ENCODE measurements at places on chromosomes 7 and 10.

DNA sequence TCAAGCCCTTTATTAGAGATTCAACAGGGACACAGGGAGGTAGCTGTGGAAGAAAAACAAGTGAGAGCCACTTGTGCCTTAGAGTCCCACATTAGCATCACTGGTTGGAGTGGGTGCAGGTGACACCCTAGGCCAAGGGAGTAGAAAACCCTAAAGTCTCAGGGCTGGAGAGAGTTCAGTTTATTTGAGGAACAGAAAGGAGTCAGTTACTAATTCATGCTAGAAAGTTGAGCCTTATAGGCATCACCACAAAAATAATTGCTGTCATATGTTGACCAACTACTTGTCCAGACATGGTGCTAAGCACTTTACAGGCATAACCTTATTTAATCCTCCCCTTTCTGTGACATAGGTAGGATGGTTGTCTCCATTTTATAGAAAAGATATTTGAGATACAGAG, 20.9 kb upstream of the ACSL5 start:
- DNase-seq, result no peak

- DNase-seq, result no peak
Observed at GRCh38 chr10:126270111-126270510, 118.2 kb downstream of the ADAM12 start.

DNA sequence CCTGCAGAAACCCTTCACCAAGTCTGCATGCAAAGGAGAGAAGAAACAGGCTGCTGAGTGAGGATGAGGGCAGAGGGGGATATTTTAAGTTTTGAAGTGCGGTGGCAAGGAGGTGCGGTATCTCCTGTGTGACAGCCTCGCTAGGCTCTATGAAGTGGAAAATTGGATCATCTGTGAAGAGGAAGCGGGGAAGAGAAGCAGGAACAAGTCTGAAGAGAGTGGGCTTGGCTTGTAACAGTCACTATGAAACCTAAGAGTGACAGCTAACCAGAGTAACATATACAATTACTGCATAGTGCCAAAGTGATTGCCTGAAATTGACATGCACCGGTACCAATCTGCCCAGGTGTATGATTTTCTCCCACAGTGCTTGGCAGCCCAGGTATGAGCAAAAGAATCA, 287.5 kb upstream of the KLF14 start:
- no peak for DNase-seq

- no peak for DNase-seq
Observed at GRCh38 chr7:17622451-17622850, 317.8 kb downstream of the SNX13 start.

DNA sequence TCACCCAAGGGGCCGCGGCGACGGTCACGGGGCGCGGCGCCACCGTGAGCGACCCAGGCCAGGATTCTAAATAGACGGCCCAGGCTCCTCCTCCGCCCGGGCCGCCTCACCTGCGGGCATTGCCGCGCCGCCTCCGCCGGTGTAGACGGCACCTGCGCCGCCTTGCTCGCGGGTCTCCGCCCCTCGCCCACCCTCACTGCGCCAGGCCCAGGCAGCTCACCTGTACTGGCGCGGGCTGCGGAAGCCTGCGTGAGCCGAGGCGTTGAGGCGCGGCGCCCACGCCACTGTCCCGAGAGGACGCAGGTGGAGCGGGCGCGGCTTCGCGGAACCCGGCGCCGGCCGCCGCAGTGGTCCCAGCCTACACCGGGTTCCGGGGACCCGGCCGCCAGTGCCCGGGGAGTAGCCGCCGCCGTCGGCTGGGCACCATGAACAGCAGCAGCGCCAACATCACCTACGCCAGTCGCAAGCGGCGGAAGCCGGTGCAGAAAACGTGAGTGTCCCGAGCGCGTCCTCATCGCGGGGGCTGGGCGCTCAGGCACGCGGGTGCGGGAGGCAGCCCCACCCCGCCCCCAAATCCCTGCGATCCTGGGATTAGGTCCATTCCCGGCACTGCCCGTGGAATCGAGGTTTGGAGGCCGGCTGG, 509 bp downstream of the AHR start:
- DNase-seq, result no peak

GRCh38 chr10:121942749-121943416, 15.1 kb upstream of the ATE1 start:
- no peak for DNase-seq

DNA sequence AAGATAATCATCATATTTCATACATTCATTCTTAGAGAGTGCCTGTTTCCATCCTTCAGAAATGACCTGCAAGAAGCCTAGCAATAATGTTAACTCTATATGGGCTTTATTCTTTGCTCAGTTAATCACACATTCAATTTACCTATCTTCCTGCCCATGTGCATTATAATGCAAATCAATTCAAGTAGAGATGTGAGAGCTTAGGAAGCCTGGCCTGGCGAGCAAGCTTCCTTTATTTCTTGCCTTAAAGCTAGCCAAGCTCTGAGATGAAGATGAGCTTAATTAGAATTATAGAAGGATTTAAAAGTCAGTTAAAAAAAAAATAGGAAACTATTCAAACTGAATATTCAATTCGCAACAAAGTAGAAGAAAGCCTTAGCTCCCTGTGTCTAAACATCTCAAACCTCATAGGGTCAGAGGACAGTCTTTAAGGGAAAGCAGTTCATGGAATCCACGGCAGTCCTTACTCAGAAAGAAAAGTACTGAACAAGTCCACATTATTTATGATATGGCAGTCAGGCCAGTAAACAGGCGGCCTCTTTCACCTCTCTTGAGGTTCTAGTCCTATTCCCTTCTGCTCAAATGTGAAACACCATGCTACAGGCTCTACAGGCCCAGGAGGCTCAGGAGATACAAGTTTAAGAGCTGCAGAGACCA, 214.1 kb downstream of the TFEC start:
- no peak for DNase-seq

- DNase-seq, result peak; percentile 34
Observed at GRCh38 chr7:101094791-101095375, 9.6 kb downstream of the TRIM56 start.

DNA sequence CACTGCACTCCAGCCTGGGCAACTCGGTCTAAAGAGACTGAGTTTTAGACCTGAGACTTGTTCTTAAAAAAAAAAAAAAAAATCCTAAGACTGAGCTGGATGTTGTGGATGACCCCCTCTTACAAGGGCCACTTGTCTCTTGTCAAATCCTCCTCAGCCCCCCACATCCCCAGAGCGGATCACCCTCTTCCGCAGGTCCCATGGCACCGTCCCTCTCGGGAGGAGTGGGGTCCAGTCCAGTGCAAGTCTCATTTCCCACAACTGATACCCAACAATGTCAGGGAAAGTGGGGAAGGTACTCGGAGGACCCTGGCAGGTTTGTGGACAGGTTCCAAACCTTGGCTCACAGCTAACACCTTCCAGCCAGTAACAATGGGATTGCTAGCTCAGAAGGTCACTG, 100.3 kb downstream of the ELFN1 start:
- DNase-seq, result no peak

- DNase-seq, result no peak
Observed at GRCh38 chr10:130894471-130894870, 417.1 kb downstream of the TCERG1L start.

DNA sequence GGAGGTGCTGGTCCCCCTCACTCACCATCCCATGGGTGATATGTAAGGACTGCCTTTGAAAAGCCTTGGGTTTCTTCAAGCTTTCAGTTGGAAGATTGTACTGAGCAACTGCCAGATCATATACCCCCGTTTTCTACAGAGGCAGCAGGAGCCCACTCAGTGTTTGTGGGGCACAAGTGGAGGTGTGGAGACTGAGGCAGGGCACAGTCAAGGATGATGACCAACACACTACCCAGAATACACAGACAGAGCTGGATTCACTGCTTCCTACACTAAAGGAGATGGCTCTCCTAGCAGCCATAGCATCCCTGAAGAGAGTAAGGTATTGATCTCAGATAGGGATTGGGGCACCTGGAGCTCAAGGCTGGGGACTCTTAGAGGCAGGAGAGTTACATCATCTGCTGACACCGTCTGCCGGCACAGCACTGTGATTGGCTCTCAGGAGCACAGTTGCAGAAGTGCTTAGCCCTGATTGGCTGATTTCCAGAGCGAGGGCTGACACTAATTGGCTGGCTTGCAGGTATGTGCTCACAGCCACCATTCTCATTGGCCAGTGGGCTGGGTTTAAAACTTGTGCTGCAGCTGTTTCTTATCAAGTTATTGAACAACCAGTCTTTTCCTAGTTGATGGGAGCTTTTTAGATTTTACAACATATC, 77.9 kb upstream of the PFKP start:
- no peak for DNase-seq

GRCh38 chr7:157551325-157552070, 214.7 kb downstream of the DNAJB6 start:
- no peak for DNase-seq

DNA sequence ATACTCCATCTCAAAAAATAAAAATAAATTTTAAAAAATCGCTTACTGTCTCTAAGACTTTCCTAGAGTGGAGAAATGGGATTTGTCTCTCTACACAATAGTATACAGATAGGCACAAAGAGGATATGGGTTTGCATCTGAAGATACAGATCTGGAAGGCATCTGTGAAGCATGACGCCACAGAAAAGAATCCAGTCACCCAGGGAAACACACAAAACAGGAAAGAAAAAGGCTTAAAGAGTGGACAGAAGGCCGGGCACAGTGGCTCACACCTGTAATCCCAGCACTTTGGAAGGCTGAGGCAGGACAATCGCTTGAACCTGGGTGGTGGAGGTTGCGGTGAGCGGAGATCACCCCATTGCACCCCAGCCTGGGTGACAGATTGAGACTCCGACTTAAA, 61.3 kb downstream of the SKIDA1 start:
- DNase-seq, result no peak

DNA sequence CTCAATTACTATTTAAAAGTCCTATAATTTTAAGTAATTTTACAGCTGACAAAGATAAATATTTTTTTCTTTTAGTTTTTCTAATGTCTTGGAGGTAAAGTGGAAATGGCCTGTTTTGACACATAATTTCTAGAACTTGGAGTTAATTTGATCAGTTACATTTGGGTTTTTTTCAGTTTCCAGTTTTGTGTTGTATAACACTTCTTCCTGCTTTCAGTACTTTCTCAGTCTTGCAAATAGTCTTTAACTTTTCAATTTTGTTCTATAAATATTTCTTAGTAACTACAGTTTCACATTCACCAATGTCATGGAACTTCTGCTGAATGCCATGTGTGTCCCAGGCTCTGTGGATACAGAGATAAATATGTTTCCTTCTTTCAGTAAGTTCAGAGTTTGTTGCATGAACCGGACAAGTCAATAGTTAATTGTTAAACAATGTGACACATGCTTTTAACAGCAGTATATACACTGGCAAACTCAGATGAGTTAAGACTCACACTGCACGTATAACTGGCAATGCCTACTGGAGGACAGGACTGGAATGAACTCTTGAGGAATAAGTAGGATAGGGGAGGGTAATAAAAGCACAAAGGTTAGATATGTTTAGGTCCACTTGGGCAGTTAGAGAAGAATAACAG, 4.6 kb downstream of the SHOC2 start:
- no peak for DNase-seq

GRCh38 chr10:1149793-1150637, 93.8 kb downstream of the WDR37 start:
- no peak for DNase-seq

DNA sequence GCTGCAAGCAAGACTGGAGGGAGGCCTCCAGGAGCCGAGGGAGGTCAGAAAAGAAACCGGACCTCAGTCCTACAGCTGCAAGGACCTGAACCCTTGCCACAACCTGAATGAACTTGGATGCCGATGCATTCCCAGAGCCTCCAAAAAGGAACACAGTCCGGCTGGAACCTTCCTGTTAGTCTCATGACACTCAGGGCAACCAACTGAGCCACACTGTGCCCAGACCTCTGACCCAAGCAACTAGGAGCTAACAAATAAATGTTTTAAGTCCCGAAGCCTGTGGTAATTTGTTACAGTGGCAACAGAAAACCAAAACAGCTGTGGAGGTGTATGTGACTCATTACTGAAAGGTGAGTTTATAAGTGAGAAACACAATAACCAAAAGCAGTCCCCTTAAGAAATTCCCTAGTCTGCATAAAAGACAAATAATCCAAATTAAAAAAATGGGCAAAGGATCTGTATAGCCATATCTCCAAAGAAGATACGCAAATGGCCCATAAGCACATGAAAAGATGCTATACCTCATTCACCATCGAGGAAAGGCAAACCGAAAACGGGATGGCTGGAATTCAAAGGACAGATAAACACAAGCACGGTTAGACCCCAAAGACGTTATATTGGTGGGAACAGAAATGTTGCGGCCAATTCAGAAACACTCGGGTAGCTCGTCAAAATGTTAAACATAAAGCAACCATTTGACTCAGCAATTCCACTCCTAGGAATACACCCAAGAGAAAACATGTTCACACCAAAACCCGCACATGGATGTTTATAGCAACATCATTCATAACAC, 24.8 kb downstream of the GNA12 start:
- no peak for DNase-seq

DNA sequence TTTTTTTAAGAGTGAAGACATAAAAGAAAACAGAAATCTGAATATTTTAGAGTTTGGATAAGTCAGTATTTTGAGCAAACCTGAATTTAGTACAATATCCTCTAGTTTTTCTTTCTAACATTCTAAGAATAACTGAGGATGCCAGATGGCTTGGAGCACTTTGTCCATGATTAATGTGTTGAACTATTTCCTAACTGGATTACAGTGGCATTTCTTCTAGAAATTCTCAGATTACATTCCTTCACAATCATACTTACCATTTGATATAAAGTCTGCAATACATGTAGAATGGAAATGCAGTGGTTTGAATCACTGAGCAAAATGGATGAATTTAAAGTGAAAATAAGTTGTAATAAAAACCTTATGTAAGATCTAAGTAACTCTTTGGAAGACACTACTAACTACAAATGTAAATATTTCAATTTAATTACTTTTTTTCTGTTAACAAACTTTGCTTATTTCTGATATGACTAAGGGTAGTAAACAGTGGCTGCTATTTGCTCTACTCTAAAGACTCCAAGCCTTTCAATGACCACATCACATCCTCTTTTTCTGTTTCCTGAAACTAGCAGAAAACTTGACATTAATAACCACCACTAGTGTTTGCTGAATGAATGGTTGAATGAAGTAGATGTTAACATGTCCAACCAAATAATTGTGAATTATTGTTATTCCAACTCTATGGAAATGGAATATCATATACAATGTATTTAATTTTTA, 102.8 kb downstream of the PRKG1 start:
- no peak for DNase-seq

GRCh38 chr10:90042075-90042474, 340.7 kb downstream of the KIF20B start:
- no peak for DNase-seq

GRCh38 chr10:121059351-121059750, 208.2 kb downstream of the WDR11 start:
- no peak for DNase-seq

DNA sequence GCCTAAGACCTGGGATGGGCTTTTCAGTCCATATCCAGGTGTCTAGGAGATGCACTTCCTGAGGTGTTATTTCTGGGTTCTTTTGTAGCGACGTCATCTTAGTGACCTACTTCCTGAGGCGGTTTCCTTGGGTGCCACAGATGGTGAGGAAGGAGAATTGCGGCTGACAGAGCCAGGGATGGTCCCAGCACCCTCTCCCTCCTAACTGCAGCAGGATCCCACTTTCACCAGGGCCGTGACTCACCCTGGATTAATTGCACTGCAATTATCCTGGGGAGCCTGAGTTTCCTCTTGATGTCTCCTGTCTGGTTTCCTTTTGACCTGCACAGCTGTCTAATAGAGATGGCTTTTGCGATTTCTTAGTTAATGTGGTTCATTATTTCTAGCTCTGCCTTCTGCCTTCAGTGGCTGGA, 271.7 kb downstream of the TCF7L2 start:
- DNase-seq, result no peak
